Uterus (tissue), 4 donors: ENCODE measurements at places on chromosomes 16 and 17. TPM values are rescaled to one million over a fixed set of nuclear protein-coding genes. Genes with fewer than 3 reads are reported as not detected.

ARL6IP1 gene
- total RNA-seq = 68.7 TPM

RHBDL3 gene
- 3.8 TPM for total RNA-seq

DNA sequence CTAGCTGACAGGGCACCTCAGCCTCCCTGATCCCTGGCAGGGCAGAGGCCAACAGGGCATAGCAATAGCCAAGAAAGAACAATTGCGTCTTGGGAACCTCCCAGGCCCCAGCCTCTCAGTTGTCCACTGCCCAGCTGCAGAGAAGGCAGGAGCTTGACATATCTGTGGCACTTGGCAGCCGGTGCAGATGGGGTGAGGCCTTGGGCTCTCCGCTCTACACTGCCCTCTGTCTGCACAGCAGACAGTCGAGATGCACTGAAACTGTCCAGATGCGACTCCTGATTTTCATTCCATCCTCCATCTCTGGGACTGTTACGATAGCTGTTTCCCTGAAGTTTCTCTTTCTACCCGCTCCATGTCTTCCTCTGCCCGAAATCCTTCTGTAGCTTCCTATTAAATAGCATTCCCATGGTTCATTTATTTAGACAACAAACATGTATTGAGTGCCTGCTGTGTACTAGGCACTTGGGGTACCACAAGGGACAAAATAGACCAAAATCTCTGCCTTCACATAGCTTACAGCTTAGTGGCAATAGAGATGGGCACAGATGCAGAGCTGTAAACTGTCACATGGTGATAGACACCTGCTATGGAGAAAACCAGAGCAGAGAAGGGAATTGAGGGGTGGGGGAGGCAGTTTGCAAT, 3.3 kb downstream of the POLR3E start:
- DNase-seq = no peak

DNA sequence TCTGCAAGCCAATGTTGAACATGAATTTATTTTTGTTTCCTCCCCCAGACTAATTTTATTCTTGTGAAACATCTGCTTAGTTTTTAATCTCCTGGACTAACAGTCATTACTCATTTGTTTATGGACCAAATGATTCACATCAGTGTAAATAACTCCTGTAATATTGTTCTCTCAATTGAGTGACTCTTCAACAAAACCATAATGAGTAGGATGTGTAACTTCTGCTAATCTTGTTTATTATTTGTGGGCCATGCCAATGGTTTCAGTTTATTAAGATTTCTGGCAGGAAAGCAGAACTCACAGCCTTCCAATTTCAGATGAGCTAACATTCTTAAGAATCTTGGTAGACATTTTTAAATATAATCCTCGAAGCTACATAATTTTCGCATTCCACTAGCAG, 1216.3 kb upstream of the GOT2 start:
- DNase-seq = no peak

FSCN2 gene
- 7.4 TPM for total RNA-seq

DNA sequence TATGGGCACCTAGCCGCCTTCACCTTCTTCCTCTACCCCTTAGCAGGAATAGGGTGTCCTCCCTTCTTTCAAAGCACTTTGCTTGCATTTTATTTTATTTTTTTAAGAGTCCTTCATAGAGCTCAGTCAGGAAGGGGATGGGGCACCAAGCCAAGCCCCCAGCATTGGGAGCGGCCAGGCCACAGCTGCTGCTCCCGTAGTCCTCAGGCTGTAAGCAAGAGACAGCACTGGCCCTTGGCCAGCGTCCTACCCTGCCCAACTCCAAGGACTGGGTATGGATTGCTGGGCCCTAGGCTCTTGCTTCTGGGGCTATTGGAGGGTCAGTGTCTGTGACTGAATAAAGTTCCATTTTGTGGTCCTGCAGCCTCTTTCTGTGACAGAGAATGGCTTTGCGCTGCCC, 4.6 kb downstream of the TMUB2 start:
- no peak for DNase-seq
